ENCODE measurements at places on chromosomes 12 and 14.

DNA sequence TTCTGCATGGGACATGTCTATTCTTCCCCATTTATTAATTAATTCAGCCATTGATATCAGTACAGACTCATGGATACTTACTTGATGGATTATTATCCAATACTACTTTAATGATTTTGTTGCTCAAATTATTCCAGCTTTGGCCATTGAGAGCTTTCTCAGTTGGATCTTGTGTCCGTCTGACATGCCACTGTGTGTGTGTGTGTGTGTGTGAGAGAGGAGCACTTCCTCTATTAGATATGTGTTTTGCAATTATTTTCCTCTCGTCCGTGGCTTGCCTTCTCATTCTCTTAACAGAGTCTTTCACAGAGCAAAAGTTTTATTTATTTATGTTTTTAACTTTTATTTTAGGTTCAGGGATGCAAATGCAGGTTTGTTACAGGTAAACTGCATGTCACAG, 194.2 kb downstream of the ADGRD1 start:
- DNase-seq = no peak

DNA sequence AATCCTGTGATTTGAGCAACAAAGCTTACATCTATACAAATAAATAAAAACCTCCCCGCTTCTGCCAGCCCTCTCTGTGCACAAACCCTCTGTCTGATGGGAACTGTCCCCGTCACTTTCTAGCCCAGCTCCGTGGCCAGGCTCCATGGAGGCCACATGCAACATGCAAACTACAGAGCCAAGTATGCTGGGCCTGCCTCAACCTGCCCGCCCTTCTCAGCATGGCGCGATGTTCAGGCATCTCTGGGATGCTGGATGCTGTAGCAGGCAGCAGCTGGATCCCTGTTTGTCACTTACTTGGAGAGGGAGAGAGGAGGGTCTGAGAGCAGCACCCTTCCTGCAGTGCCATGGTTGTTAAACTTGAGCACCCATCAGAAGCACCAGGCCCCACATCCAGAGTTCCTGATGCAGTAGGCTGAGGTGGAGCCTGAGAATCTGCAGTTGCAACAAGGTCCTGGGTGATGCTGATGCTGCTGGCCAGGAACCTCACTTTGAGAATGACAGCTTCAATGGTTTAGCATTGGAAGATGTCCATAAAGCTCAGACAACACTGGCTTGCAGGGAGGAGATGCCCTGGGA, 32.4 kb downstream of the CLMN start:
- peak; percentile 71 for DNase-seq

DNA sequence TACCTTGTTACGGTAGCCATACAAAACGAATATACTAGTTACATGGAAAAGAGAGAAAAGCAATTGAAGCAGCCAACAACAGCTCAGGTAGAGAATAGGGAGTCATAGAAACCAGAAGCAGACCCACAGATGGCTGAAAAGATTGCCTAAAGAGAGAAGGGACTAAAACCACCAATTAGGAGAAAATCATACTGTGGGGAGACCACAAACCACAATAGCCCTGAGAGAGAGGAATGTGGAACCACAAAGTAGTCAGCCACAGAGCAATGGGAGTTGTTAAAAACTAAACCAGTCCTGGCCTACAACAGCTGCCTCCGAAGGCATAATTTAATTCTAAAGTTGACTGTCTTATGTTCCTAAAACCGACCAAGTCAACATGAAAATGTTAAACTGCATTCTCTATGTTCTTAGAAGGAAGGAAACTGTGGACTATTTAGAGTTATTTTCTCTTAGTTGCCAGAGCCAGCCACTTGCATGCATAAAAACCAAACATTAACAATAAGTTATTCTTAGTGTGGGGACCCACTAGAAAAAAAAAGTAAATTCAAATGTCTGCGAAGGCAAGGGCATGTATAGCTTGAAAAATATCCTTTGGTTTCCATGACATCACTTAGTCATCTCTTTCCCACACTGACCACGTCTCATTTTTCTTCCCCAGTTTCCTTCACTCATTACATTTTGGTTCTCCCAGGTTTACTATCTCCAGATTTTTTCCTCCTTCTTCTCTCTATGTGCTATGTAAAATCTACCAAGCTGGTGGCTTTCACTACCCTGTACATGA, 398.1 kb downstream of the NOVA1 start:
- peak; percentile 89 for DNase-seq

- DNase-seq = no peak
Measured at GRCh38 chr14:97180304-97181200, 383.4 kb downstream of the VRK1 start.

GRCh38 chr12:108394196-108394595, 55.1 kb upstream of the CMKLR1 start:
- DNase-seq = peak; percentile 6

- no peak for DNase-seq
Measured at GRCh38 chr12:124559182-124560017, 8.0 kb downstream of the NCOR2 start.

DNA sequence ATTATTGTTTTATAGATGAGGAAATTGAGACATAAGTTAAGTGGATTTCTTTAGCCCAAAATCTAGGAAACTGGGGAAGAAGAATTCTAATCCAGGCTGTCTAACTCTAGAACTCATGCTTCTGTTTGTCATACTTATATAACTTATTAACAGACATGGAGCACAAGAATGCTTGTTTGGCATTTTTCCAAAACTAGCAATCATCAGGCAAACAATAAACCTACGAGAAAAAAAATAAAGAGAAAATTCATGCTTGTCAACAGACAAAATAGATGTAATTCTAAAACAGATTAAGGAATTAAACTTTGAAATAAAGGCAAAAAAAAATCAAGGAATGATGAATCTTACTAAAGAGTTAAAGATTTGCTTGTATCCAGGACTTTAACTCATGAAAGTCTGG, 103.1 kb downstream of the METTL25 start:
- no peak for DNase-seq

DNA sequence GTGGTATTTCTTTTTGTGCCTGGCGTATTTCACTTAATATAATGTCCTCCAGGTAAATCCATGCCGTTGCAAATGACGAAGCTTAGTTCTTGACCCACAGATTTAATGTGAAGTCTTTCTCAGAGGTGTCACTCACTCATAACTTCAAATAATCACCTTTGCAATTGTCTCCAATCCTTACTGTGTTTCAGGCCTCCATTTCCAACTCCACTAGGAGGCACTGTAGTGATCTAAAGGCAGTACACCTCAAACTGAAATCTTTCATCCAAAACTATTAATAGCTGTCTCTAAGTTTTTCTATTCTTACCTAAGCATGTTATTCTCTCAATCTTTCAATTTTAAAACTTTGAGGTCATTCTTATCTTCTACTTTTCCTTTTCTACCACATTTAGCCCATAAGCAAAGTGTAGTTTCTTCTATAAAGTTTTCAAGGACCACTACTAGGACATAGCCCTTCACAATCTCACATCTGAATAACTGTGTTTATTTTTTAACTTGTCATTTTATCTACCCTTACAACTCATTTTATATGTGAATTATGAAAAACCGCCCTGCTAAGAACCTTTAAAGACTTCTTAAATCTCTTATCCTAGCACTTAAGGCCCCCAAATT, 25.5 kb upstream of the FBXO34 start:
- no peak for DNase-seq

DNA sequence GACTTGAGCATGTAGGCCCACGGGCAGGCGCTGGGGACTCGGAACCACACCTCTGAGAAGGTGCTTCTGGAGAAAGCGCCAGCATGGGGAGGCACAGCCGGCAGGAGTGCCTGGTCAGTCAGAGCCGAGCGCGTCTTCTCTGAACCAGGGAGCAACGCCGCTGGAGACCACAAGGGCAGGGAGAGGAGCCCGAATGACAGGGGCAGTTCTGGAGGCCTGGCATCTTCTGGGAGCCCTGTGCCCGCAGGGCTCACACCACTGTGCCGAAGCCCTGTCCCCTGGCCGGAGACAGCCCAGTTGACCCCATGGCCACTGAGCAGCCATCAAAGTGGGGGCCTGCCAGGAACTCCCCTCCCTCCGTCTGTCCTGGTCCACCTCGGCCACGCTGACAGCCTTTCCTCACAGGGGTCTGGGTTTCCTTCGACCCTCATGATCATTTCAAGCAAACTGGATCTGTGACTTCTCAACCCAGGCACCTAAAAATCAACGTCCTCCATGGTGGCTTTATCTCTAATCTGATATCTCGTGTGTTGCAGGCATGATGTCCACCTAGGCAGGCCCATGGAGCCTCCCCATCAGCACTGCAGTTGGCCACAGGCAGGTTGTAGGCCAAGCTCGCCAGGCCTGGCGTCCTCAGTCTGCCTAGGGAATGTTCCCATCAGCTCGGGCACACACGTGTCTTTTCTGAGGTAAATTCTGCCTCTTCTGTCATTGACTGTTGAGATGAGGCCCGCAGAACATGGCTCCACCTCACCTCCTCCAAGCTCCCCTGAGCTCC, 299.3 kb upstream of the RTL1 start:
- DNase-seq = no peak

GRCh38 chr12:121578230-121579189, 2.3 kb downstream of the KDM2B start:
- DNase-seq = no peak

GRCh38 chr14:22887990-22888378, 5.0 kb downstream of the REM2 start:
- no peak for DNase-seq

- DNase-seq = peak; percentile 92
Measured at GRCh38 chr14:75563931-75564330, 14.5 kb upstream of the FLVCR2 start.

GRCh38 chr12:68665016-68665569, 21.7 kb upstream of the NUP107 start:
- DNase-seq = no peak

- DNase-seq = peak; percentile 34
Measured at GRCh38 chr12:57896434-57897201, 44.7 kb upstream of the ATP23 start.

DNA sequence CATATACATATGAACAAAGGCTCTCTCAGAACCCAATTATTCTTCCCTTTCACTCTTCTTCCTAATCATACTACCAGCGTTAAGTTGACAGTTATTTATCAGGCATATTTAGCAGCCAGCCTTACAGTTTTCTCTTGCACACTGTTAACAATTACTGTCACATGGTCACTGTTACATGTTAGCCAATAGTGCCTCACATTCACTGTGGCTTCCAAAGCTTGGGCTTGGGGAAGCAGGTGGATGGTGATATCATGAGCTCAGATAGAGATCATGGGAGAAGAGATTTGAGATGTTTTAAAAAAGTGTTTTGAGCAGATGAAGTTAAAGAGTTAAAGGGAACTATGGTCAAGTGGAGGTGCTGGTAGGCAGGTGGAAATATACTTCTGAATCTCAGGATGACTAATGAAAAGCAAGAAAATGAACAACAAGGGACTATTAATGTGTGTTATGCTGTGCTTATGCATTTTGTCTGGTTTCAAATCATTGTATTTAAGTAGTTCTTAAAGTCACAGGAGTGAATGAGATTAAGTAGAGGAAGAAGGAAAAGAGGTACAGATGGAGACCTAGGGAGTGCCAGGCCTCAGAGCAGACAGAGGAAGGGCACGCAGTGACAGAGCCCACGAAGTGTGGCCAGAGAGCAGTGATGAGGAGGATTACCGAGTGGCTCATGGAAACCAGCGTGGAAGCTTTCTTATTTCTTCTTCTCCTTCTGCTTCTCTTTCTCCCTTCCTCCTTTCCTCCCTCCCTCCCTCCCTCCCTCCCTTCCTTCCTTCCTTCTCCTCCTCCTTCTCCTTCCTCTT, 39.6 kb downstream of the BICD1 start:
- no peak for DNase-seq

GRCh38 chr14:90512329-90512991, 115.6 kb downstream of the CALM1 start:
- no peak for DNase-seq

DNA sequence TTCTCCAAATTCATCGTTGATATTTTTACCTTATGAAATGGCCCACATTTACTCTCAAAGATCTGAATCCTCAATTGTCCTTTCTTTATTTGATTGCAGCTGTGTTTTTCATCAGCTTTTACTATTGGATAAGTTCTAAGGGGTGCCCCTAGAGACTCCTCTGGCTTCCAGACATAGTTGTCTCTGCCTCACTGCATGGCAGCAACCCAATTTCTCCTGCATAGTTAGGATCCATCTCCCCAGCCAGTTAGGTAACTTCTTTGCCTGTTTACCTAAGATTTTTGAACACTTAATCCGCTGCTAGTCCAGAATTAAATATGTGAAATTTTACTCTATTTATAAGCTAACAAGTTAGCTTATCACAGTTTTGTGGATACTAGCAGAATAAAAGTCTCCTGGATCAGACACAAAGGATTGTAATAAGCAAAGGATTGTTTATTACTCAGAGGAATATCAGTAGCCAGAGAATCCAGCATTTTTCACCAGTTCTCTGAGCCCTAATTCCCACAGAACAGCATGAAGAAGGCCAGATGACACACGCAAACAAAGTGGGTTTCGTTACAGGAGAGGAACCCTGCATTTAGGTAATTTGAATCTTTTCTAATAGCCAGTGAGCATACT, 101.1 kb downstream of the BBS10 start:
- no peak for DNase-seq

- no peak for DNase-seq
Measured at GRCh38 chr12:18849761-18850160, 111.8 kb downstream of the CAPZA3 start.

DNA sequence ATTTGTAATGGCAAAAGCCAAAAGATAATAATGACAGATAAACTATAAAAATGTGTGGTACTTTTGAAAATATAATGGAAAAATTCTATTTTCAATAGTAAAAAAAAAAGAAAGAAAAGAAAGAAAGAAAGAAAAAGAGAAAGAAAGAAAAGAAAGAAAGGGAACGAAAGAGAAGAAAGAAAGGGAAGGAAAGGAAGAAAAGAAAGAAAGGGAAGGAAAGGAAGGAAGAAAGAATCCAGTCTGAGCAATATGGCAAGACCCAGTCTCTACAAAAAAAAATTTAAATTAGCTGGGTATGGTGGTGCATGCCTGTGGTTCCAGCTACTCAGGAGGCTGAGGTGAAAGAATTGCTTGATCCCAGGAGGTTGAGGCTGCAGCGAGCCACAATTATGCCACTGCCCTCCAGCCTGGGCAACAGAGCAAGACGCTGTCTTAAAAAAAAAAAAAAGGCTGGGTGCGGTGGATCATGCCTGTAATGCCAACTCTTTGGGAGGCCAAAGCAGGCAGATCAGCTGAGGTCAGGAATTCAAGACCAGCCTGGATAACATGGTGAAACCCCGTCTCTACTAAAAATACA, 38.4 kb downstream of the EAPP start:
- no peak for DNase-seq

- no peak for DNase-seq
Measured at GRCh38 chr12:110253176-110253575, 27.9 kb upstream of the ATP2A2 start.

GRCh38 chr12:87756111-87756510, 273.1 kb downstream of the C12orf50 start:
- no peak for DNase-seq

DNA sequence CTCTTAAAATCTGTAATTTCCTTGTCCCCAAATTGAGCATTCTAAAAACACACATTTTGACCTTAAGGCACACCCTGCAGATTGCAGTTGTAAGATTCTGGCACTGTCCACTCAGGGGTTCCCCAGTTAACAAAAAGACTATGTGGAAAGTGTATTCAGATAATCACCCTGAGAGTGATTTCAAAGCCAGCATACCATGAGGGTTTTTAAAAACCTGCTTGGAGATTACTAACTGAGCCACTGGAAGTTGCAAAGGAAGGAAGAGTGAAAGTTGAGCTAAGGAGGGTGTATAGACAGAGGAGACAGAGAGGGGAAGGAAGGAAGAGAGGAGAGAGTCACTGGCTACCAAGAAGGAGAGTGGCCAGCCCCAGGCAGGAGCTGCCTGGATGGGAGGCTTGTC, 82.6 kb downstream of the EML1 start:
- DNase-seq = no peak

All from DMS79 treated with DMSO at 0.1 percent for 48 hours (cell line).